ENCODE measurements at places on chromosomes 6 and 20. TPM values are rescaled to one million over a fixed set of nuclear protein-coding genes. Genes with fewer than 3 reads are reported as not detected.

The C6orf58 gene
- total RNA-seq = not detected

- no peaks in the 10 kb centered on the region for H3K36me3 ChIP-seq
- DNase-seq = no peak
- no peaks in the 10 kb centered on the region for H3K27me3 ChIP-seq
- no peak overlapping the region for H3K27ac ChIP-seq
These were observed 62.2 kb upstream of the IMPG1 start for GRCh38 chr6:76134651-76135050.

DNA sequence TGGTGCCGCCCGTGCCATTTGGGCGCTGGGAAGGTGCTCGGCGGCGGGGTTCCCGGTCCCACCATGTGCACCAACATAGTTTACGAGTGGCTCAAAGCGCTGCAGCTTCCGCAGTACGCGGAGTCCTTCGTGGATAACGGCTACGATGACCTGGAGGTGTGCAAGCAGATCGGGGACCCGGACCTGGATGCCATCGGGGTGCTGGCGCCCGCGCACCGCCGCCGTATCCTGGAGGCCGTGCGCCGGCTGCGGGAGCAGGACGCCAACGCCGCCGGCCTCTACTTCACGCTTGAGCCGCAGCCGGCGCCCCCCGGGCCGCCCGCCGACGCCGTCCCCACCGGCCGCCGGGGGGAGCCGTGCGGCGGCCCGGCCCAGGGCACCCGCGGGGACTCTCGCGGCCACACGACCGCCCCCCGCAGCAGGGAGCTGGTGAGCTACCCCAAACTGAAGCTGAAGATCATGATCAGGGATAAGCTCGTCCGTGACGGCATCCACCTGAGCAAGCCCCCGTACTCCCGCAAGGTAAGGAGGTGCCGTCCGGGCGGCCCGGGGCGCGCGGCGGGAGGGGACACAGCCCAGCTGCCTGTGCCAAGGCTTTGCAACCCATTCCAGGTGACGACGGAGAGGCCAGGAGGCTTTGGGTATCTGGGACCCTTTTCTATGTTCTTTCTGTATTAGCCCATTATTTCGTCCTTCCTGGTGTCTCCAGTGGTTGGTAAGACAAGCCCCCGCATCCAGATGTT is 547 bp downstream of the SAMD5 start:
- H3K36me3 ChIP-seq = no peaks in the 10 kb centered on the region
- no peak overlapping the region for H3K27ac ChIP-seq
- no peak for DNase-seq
- peaks cover 16% of the 10 kb centered on the region for H3K27me3 ChIP-seq

The TINAG gene
- 0.64 TPM for total RNA-seq

DNA sequence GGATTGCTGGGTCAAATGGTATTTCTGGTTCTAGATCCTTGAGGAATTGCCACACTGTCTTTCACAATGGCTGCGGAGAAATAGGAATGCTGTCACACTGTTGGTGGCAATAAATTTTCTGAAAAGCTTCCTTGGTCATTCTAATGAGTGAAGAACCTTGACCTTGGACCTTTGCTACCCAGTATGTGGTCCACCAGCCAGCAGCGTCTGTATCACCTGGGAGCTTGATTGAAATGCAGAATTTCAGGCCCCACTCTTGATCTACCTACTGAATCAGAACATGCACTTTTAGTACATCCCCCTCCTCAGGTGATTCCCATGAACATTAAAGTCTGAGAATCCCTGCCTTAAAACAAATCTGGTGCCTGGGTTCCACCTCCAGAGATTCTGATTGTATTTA is 27.5 kb upstream of the GLP1R start:
- no peaks in the 10 kb centered on the region for H3K4me1 ChIP-seq

- no peak for DNase-seq
- no peaks in the 10 kb centered on the region for H3K4me1 ChIP-seq
- H3K36me3 ChIP-seq = no peaks in the 10 kb centered on the region
- H3K27me3 ChIP-seq = no peaks in the 10 kb centered on the region
- H3K4me3 ChIP-seq = no peak overlapping the region
- H3K27ac ChIP-seq = no peak overlapping the region
These were observed 43.0 kb downstream of the EYA2 start for GRCh38 chr20:46937533-46938226.

- H3K27ac ChIP-seq = no peak overlapping the region
- H3K4me1 ChIP-seq = no peaks in the 10 kb centered on the region
- H3K4me3 ChIP-seq = no peak overlapping the region
- H3K36me3 ChIP-seq = no peaks in the 10 kb centered on the region
- no peaks in the 10 kb centered on the region for H3K27me3 ChIP-seq
These were observed 12.2 kb upstream of the TRPC4AP start for GRCh38 chr20:35104685-35105295.

DNA sequence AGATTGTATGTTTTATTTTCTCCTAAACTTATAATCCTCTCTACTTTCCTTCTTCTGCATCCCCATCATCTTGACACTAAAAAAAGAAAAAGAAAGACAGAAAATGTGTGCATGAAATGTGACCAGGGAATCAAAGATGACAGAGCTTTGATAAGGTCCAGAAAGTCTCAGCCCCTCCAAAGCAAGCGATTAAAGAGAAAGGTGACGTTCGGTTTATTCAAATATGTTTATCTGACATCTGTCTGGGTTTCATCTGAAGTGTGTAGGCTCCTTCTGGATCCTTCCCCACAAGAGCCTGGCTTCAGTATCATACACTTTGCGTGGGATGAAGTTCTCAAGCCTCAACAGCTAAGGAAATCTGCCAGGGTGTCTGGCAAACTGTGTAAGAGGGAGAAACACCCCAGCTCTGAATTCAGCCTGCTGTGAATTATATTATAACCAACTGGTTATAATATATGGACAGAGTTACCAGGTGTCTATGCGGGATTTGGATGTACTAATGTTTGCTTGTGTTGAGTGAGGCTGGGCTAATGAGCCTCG is 263.0 kb downstream of the ZNF217 start:
- H3K27ac ChIP-seq = no peak overlapping the region
- H3K4me3 ChIP-seq = no peak overlapping the region
- no peaks in the 10 kb centered on the region for H3K27me3 ChIP-seq
- no peaks in the 10 kb centered on the region for H3K36me3 ChIP-seq
- no peak for DNase-seq
- no peaks in the 10 kb centered on the region for H3K4me1 ChIP-seq

The KCNK15 gene
- not detected for total RNA-seq

- no peak overlapping the region for H3K4me3 ChIP-seq
- no peaks in the 10 kb centered on the region for H3K4me1 ChIP-seq
- H3K36me3 ChIP-seq = no peaks in the 10 kb centered on the region
- DNase-seq = no peak
- no peaks in the 10 kb centered on the region for H3K27me3 ChIP-seq
- no peak overlapping the region for H3K27ac ChIP-seq
These were observed 58.9 kb downstream of the SASH1 start for GRCh38 chr6:148401571-148401970.

DNA sequence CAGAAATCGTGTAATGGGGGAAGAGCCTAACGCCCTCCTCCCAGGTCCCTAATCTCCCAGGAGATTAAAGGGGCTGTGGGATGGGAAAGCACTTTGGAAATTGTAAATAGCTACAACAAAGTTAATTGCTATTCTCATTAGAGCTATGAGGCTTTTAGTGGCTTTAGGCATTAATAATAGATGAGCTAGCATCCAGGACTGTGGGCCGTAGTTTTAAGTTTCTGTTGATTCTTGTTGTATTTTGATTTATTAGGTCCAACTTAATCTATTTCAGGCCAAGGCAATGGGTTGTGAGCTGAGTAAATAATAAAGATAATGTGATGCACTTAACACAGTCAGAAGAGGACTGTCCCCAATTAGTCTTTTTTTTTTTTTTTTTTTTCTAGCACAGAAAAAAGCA is 67.7 kb downstream of the ANKRD6 start:
- no peak overlapping the region for H3K4me3 ChIP-seq
- DNase-seq = no peak
- H3K4me1 ChIP-seq = no peaks in the 10 kb centered on the region

GRCh38 chr20:8492173-8492572 is 360.1 kb downstream of the PLCB1 start:
- DNase-seq = no peak
- no peak overlapping the region for H3K27ac ChIP-seq
- H3K27me3 ChIP-seq = no peaks in the 10 kb centered on the region
- H3K4me3 ChIP-seq = no peak overlapping the region

The ATP9A gene
- total RNA-seq = 0.37 TPM

GRCh38 chr6:41336824-41337223 is 1.4 kb downstream of the NCR2 start:
- H3K36me3 ChIP-seq = no peaks in the 10 kb centered on the region
- no peak for DNase-seq
- no peak overlapping the region for H3K4me3 ChIP-seq
- H3K4me1 ChIP-seq = peaks cover 34% of the 10 kb centered on the region
- H3K27me3 ChIP-seq = no peaks in the 10 kb centered on the region
- H3K27ac ChIP-seq = no peak overlapping the region

DNA sequence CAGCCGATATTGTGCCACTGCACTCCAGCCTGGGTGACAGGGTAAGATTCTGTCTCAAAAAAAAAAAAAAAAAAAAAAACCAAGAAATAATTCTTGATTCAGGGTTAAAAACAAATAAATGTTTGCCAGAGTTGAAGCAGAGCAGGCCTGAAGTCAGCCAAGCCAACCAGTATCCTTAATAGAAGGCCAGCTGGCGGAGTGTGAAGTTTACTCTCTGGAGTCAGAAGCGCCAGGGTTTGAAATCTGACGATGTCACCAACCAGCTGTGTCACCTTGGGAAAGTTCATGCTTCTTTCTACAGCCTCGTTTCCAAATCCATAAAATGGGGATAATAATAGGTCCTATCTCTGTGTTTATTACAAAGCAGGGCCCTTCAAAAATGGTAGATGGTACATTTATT is 73.0 kb upstream of the ENPP5 start:
- no peak overlapping the region for H3K4me3 ChIP-seq
- H3K4me1 ChIP-seq = no peaks in the 10 kb centered on the region
- no peaks in the 10 kb centered on the region for H3K27me3 ChIP-seq
- H3K27ac ChIP-seq = no peak overlapping the region

- no peaks in the 10 kb centered on the region for H3K36me3 ChIP-seq
- H3K4me1 ChIP-seq = no peaks in the 10 kb centered on the region
- no peaks in the 10 kb centered on the region for H3K27me3 ChIP-seq
- H3K27ac ChIP-seq = no peak overlapping the region
These were observed 994.6 kb upstream of the ADGRB3 start for GRCh38 chr6:67640484-67640883.

GRCh38 chr20:5557123-5557522 is 193.1 kb upstream of the SHLD1 start:
- no peak overlapping the region for H3K27ac ChIP-seq
- no peaks in the 10 kb centered on the region for H3K27me3 ChIP-seq
- peaks cover 9% of the 10 kb centered on the region for H3K36me3 ChIP-seq
- H3K4me3 ChIP-seq = no peak overlapping the region

The TDRD6 gene
- not detected for total RNA-seq

The TMEM244 gene
- total RNA-seq = not detected

The SMPDL3A gene
- total RNA-seq = 0.13 TPM

DNA sequence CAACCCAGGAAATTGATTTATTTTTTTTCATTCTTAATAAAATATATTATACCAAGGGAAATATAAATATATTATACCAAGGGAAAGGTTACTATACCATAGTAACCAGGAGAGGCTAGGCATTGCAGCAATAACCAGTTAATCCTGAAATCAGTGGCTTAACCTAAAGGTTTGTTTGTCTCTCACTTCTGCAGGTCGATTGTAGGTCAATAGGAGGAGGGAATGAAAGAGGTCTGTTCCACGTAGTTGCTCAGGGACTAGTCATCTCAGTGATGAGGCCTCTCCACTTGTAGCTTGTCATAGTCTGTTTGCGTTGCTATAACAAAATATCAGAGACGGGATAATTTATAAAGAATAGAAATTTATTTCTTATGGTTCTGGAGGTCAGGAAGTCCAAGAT is 168.0 kb downstream of the GJA1 start:
- no peaks in the 10 kb centered on the region for H3K4me1 ChIP-seq
- no peaks in the 10 kb centered on the region for H3K36me3 ChIP-seq
- H3K27ac ChIP-seq = no peak overlapping the region
- H3K4me3 ChIP-seq = no peak overlapping the region

DNA sequence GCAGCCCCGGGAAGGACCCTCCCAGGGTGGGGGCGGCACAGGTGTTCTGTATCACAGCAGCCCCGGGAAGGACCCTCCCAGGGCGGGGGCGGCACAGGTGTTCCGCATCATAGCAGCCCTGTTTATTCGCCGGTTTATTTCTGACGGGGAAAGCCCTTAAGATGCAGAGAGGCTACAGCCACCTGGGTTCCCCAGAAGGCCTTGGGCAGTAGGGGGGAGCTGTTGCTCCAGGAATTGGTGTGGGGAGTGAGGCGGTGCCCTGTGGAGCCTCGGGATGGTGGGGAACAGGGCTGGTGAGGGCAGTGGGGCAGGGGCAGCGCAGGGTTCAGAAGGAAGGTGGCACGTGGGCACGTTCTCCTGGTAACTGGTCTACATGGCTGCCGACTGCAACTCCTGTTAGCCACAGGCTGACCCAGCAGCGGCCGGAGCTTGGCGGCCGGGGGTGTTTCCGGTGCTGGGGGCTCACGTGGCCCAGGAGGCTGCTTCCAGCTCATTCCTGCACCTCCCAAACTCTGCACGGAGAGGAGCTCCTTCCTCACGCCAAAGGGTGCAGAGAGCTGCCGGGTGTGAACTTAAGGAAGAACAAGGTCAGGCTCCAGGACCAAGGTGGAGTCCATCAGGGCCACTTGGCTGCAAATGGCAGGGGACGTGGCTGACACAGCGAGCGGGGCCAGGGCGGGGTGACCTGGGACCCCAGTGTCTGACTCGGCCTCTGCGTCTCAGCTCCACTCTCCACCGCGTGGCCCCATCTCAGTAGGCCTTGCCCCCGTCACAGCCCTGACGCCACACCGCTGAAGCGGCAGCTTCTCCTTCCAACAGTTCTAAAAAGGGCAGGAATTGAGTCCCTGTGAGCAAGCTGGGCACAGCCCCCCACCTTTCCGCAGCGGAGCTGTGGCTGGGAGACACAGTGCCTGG is 13.2 kb downstream of the SLCO4A1 start:
- H3K27me3 ChIP-seq = no peaks in the 10 kb centered on the region
- peaks cover 35% of the 10 kb centered on the region for H3K4me1 ChIP-seq
- H3K36me3 ChIP-seq = no peaks in the 10 kb centered on the region

DNA sequence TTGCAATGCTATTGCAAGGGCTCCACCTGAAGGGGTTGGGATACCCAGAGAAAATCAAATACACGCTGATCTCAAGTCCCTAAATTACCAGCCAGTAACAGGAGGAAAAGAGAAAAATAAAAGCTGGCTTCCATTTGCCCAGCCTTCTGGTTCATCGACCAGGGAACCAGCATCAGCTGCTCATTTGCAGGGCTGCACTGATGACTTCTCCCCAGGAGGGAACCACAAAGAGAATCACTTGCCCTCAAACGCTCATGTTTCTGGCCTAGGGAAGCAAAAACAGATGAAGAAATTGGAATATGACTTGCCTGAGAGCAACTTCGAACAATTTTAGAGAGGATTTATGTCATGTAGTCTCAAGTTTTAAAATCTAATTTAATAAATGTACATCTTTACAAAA is 119.7 kb downstream of the SH3BGRL2 start:
- H3K4me3 ChIP-seq = no peak overlapping the region
- no peak for DNase-seq
- H3K27me3 ChIP-seq = no peaks in the 10 kb centered on the region
- no peak overlapping the region for H3K27ac ChIP-seq
- H3K4me1 ChIP-seq = no peaks in the 10 kb centered on the region
- no peaks in the 10 kb centered on the region for H3K36me3 ChIP-seq

The LY6G5C gene
- 1.7 TPM for total RNA-seq

GRCh38 chr20:60209048-60209447 is 250.8 kb downstream of the CDH26 start:
- no peak overlapping the region for H3K27ac ChIP-seq
- H3K4me1 ChIP-seq = no peaks in the 10 kb centered on the region
- no peak for DNase-seq
- H3K27me3 ChIP-seq = no peaks in the 10 kb centered on the region
- no peaks in the 10 kb centered on the region for H3K36me3 ChIP-seq

All from GM12878 (cell line).